ENCODE measurements at places on chromosomes 16 and 17. TPM values are rescaled to one million over a fixed set of nuclear protein-coding genes. Genes with fewer than 3 reads are reported as not detected.

EXOC3L1 gene
- total RNA-seq: not detected

MT2A gene
- total RNA-seq: 2,036 TPM

TOM1L1 gene
- 30.6 TPM for total RNA-seq

MPP2 gene
- total RNA-seq: 2.8 TPM

GLYR1 gene
- total RNA-seq: 38.3 TPM

NT5C gene
- total RNA-seq: 214 TPM

NLGN2 gene
- 24.3 TPM for total RNA-seq

KRTAP9-9 gene
- total RNA-seq: not detected

CYGB gene
- 2.8 TPM for total RNA-seq

GDPD1 gene
- 2.2 TPM for total RNA-seq

CLDN7 gene
- 12.4 TPM for total RNA-seq

TUBB3 gene
- 488 TPM for total RNA-seq

PTX4 gene
- not detected for total RNA-seq

CD300E gene
- not detected for total RNA-seq

KRT32 gene
- total RNA-seq: not detected

PPP1R27 gene
- not detected for total RNA-seq

CCL3 gene
- not detected for total RNA-seq

PYCARD gene
- 37.3 TPM for total RNA-seq

KAT7 gene
- total RNA-seq: 20.0 TPM

MARCHF10 gene
- 1.4 TPM for total RNA-seq

CCR7 gene
- total RNA-seq: not detected

TERB1 gene
- total RNA-seq: not detected

EVPLL gene
- total RNA-seq: not detected

CD300LF gene
- total RNA-seq: not detected

DNAI2 gene
- not detected for total RNA-seq

CNGB1 gene
- total RNA-seq: not detected

BPTF gene
- 31.7 TPM for total RNA-seq

PPP1R1B gene
- total RNA-seq: 0.13 TPM

KRTAP3-2 gene
- total RNA-seq: not detected

MPV17L gene
- total RNA-seq: 3.3 TPM

TBC1D3E gene
- 2.9 TPM for total RNA-seq

KRT33B gene
- total RNA-seq: not detected

ABCC12 gene
- total RNA-seq: not detected

NXN gene
- 72.2 TPM for total RNA-seq

TPPP3 gene
- 2.9 TPM for total RNA-seq

AOC2 gene
- 0.89 TPM for total RNA-seq

HBA1 gene
- not detected for total RNA-seq

KRT39 gene
- not detected for total RNA-seq

SDR42E1 gene
- 5.5 TPM for total RNA-seq

KRTAP1-5 gene
- not detected for total RNA-seq

HSPB9 gene
- total RNA-seq: not detected

DHRS7C gene
- total RNA-seq: not detected

SHISA9 gene
- total RNA-seq: 4.7 TPM

MYH11 gene
- total RNA-seq: under 0.01 TPM

ARL5C gene
- total RNA-seq: not detected

Data from mesangial cell (primary cell).